ENCODE measurements at places on chromosomes 6 and 20.

- no peak for DNase-seq
Measured at GRCh38 chr6:151822252-151823111, 15.0 kb downstream of the ESR1 start.

GRCh38 chr6:156851454-156851921 is 74.3 kb downstream of the ARID1B start:
- DNase-seq, result no peak

DNA sequence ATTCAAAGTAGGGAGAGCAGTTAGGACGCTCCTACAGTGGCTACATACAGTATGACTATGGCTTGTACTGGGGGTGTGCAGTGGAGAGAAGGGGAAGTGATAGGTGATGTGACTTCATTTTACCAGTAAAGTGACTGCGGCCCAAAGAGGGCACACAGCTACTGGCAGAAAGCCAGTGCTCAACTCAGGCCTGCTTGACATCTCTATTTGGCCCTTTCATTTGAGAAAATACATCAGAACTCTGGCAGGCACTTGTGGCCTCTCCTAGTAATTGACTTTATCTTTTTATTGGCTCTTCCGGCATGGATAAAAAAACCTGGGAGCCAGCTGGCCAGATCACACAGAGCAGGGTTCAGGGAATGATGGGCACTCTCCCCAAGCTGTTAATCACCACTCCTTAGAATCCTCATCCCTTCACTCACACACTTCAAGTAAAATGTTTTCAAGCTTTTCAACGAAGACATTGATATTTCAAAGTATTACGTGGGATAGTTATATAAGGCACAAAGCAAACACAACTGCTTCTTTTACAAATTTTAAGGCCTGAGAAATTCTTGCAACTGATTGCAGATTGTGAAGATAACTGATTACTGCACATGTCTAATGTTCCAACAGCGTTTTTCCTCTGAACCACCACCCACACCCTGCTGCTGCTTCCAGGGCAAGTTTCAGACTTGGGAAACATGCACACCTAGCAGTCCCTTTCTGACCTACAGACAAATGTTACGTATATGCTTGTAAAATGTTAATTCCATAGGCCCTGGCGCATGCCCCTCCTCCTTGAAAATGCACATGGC is 73.5 kb downstream of the TNFRSF21 start:
- no peak for DNase-seq

DNA sequence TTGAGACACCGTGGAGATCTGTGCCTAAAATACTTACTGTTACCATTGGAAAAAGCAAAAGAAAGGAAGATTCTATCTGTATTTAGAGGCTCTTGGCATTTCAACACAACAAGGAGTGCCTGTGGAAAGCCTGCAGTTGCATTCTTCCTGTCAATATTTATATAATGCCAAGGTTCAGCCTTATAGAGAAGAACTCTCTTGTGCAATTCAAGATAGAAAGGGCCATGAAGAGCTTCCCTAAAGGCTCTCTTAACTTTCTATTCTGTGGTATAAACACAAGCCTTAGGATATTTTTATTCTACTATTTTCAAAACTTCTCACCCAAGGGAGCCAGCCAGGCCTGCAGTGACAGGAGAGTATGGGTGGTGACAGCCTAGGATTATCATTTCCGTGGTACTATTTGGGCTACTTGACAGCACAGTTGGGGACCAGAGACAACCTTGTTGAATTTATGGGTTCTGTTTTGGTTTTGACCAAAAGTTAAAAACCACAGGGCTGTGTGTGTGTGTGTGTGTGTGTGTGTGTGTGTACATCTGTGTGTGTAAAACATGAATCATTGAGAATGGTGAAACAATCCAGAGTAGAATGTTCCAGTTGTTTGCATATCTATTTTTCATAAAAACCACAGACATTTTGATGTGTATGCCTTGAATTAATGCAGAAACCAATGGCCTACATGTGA is 700.9 kb upstream of the SLC35B3 start:
- DNase-seq, result no peak

GRCh38 chr6:153668758-153669157 is 370.3 kb upstream of the OPRM1 start:
- DNase-seq, result no peak
